Renal cortical epithelial cell (primary cell): ENCODE measurements at places on chromosomes 5 and 9. TPM values are rescaled to one million over a fixed set of nuclear protein-coding genes. Genes with fewer than 3 reads are reported as not detected.

GRCh38 chr9:71268871-71269635 is 147.6 kb upstream of the TRPM3 start:
- DNase-seq: no peak

The GLRA1 gene
- total RNA-seq: not detected in 2 replicates

The ADRA1B gene
- total RNA-seq: 1.6 and 5.4 TPM in 2 replicates

DNA sequence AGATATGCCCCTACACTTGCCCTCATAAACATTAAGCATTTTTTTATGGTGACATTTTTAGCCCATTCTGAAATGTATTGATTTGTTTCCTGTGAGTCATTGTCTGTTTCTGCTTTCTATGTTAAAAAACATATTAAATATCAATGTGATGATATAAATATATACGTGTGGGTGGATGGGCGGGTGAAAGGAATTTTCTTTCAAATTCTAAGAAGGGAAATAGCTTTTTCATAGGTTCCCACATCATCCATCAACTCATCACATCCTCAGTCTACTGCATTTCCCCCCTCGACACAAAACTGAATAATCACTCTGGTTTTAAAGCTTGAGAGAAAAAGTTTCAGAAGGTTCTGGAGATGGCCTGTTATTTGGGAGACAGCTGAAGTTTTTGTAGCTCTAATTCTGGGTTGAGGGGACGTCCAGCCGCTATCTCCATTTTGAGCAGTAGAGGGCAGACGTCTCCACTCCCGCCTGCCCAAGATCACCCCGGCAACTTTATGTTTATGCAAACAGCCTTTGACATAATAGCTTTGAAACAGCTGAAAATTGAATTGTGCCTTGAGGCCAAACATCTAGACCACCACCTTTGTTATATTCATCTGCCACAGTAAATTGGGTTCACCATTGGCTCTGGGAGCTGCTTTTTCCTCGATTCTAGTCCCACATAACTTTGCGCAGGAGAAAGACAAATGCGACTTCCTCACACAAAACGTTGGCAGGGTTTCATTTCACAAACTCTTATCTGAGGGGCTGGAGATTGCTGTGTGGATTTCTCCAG is 216.2 kb upstream of the CLINT1 start:
- peak; percentile 64 for DNase-seq

GRCh38 chr9:137029058-137029936 is 1.3 kb upstream of the ABCA2 start:
- DNase-seq: peak; percentile 29

- no peak for DNase-seq
Measured at GRCh38 chr9:104914466-104914865, 13.5 kb downstream of the ABCA1 start.

The SEMA6A gene
- 1.0 and 6.9 TPM in 2 replicates for total RNA-seq

- no peak for DNase-seq
Measured at GRCh38 chr5:40413743-40414142, 266.0 kb upstream of the PTGER4 start.

DNA sequence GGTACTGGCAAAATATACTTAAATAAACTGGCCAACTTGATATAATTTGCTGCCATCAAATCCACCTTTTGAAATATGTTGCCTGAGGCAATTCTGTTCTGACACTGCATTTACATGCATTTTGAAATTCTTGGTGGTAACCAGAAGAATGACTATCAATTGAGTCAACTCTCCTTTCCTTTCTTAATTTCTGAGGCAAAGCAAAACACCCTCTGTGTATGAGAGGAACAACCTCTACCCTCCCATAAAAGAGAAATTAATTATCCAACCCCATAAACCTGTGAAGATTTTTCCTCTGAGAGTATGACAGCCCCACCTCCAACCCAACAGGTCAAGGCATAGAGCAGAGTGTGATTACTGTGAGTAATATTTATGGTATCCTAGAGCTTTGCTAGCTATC is 286.8 kb downstream of the NR2F1-AS1 start:
- DNase-seq: peak; percentile 91

DNA sequence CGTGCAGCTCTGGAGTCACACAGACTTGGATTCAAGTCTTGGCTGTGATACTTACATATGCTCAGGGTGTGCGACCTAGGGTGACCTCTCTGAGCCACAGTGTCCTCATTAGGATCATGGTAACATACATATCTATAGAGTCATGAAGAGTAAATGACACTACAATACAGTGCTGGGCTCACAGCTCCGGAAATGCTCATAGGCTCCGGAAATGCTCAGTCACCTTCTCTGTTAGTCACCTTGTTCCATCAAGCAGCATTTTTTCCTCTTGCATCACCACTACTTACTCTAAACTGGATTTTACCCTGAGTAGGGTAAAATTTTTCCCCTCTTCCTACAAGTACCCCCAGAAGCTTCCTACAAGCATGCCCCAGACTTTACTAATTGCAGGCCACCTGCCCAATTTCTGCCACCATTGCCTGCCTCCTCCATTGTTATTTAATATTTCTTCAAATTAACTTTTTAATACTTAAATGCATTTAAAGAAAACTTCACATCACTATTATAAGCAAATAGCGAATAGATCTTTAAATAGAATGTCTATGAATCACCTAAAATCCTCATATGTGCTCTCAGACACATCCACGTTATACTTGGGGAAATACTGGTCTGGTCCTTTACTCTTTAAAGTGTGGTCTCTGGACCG is 147.6 kb upstream of the SPRY4 start:
- DNase-seq: peak; percentile 87

The ELL2 gene
- 31.1 and 38.6 TPM in 2 replicates for total RNA-seq

- DNase-seq: no peak
Measured at GRCh38 chr5:55925712-55926111, 69.1 kb downstream of the IL6ST start.

- no peak for DNase-seq
Measured at GRCh38 chr9:36895744-36896260, 138.3 kb downstream of the PAX5 start.

- DNase-seq: no peak
Measured at GRCh38 chr9:124886866-124887492, 25.0 kb downstream of the ARPC5L start.

DNA sequence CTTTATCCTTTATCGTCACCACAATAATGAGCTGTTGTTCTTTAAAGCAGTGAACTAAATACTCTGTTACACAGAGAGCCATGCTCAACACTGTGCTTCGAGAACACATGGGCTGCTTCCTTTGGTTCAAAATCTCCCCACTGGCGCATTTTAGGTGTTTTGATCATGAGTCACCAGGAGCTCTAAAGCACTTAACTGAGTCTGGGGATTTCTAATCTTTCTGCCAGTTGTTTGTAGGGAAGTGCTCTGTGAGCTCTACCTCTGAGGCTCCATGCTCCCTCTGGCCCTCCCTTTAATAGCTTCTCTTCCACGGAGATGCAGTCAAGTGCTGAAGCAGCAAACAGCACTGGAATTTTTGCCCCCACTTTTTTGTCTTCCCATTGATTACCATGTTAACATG is 17.0 kb downstream of the ERAP2 start:
- peak; percentile 96 for DNase-seq

The ARHGEF28 gene
- 74.5 and 112 TPM in 2 replicates for total RNA-seq

GRCh38 chr9:85430659-85431338 is 311.0 kb downstream of the AGTPBP1 start:
- DNase-seq: no peak

The UBLCP1 gene
- 22.2 and 25.3 TPM in 2 replicates for total RNA-seq

The ARL14EPL gene
- total RNA-seq: 0.20 TPM in 1 of 2 replicates, not detected in the other

The C9orf50 gene
- total RNA-seq: 0.05 TPM in 1 of 2 replicates, not detected in the other

DNA sequence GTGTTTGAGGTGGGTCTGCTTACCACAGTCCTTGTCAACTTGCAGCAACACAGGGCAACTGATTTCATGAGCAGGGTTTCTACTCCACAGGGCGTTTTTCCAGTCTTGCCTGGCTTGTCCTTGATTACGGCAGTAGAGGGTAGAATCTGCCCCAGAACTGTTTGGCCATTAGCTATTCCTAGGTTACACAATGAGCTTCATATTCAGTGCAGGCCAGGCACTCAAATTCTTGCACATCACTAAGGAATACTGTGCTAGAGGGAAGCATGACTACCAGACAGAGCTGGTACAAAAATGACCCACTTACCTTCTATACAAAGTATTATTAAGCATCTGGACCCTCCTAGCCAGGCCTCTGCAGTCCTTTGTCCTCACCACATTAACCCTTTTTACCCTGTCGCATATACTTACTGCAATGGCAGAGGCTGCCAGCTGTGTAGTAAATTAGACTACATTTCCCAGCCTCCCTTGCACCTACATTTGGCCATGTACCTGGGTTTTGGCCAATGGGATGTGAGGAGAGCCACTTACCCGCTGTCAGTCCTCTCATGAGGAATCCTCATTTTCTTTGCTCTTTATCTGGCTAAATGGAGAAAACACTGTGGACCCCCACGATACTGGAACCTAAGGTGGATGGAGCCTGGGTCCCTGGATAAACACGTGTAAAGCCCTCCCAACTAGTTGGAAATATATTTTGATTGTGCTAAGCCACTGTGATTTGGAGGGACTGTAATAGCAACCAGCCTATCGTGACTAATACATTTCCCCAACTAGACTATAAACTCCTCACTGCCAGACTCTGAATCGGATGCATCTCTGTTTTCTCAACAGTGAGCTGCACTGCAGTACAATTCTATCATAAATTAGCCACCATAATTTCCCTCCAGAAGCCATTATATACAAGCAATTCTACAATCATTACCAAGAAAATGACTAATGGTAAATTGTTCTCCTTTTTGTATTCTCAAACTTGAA is 218.7 kb downstream of the GLIS3 start:
- DNase-seq: peak; percentile 28

DNA sequence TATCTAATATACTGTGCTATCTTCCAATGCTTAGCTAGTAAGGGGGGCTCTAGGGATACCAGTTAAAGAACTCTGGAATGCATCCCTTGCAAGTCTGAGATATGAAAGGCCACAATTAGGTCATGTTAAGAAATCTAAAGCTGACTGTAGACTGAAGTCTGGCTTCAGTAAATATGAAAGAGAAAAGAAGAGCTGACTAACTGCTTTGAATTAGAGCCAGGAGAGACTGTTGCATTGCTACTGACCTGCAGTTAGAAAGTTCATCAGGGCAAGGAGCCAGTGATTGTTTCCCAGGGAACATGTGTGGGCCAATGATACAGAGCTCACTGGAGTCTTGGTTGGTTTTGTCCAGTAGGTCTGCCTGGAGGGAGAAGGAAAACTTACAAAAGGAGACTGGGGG is 472.1 kb upstream of the TNC start:
- DNase-seq: peak; percentile 96

GRCh38 chr5:36948650-36949049 is 72.1 kb downstream of the NIPBL start:
- DNase-seq: no peak

GRCh38 chr5:80406980-80407734 is 707 bp upstream of the ZFYVE16 start:
- DNase-seq: peak; percentile 8

- DNase-seq: no peak
Measured at GRCh38 chr5:154801083-154801482, 45.9 kb downstream of the LARP1 start.

- no peak for DNase-seq
Measured at GRCh38 chr9:109549386-109549785, 51.3 kb upstream of the PTPN3 start.

The NR2F1 gene
- total RNA-seq: 0.35 and 3.4 TPM in 2 replicates

DNA sequence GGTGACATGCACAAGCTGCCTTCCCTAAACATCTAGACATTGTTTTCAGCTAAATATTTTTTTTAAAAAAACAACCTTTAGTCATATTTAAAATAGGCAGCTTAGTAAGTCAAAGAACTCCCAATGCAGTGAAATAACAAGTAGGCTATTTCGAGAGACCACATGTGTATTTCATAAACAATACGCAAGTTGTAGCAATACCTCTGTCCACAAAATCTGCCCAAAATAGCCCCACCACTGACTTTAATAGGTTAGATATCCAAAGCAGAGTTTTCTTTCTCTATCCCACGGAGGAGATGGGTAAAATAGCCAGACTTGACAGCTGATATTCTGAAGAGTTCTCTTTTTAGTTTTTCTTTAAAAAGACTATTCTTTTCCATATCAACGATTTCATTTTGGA is 1.2 kb downstream of the SLC24A2 start:
- no peak for DNase-seq

DNA sequence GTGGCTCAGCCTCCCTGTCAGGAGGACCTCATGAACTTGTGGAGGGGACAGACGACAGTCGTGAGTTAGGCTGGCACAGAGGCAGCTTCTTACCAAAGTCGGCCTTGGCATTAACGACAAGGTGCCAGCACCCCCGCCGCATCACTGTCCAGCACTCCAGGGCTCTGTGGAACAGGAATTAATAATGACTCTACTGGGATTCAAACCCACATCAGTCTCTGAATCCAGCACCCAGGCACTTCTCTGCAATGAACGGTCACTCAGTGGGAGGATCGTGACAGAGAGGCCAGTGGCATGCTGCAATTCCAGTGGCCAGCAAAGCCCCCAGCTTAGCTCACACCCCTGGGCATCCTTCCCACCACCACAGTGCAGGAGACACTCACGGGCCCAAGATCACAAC is 263.3 kb upstream of the ADAMTS16 start:
- DNase-seq: no peak

DNA sequence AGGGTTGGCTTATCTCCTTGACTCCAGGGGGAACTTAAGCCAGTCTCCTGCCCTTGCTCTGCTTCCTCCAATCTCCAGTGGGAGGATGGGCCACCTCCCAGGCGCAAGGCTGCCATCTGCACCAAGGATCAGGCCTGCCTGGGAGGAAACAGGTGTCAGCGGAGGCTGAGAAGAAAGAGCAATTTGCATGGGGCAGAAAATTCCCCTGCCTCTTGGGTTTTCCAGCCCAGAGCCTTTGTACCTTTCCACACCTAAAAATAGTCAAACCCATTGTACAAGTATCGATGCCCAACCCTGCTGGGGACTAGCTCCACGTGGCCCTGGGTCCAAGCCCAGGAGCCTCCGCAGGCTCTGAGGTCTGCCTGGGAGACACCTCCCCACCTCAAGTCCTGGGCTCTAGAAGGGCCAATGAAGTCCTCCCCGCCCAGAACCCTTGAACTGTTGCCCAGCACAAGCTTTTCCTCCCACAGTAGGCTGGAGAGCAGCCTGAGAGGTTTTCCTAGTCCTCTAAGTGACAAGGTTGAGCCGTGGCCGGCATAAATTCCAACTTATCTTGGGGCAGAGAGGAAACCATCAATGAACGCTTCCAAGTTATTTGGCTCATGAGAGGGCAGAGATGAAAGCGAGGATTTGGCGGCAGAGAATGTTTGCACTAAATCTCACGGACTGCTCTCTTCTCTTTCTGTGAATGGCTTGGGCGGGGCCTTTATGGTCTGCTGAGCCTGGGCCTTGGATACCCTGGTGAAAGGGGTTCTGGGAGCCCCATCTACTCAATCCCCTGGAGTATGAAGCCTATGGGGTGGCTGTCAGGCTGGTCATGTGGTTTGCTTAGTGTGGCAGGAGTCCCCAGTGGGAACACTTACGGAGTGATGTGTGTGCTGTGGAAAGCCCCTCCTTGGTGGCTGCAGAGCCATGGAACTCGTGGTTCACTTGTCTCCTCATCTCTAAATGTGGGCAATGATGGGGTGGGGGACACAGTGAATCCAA is 15.6 kb downstream of the JADE2 start:
- no peak for DNase-seq
